ENCODE measurements at places on chromosomes 4 and X.

- no peak for DNase-seq
These were observed 237 bp downstream of the ANKRD17 start for GRCh38 chr4:73258436-73258685.

DNA sequence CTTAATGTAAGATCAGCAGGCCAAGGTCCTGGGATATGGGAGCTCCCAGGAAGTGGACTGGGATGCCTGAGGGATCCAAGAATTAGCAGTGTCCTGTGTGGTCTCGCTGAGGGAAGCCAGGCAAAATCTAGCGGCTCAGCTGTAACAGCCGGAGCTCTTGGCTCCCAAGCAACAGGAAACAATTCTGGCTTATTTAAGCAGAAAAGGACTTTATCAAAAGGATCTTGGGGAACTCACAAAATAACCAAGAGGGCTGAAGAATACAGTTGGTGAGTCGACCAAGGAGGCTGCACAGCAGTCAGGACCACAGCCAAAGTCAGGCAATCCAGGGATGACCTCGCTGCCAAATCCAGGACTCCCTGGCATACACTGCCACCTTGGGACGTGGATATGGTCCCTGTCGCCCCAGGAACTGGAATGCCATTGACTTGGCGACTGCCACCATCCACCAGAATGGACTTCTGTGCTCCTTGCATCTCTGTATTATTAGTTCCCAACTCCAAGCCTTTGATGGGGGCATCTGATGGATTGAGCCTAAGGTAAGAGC lies 165.3 kb upstream of the BCOR start:
- no peak for DNase-seq

DNA sequence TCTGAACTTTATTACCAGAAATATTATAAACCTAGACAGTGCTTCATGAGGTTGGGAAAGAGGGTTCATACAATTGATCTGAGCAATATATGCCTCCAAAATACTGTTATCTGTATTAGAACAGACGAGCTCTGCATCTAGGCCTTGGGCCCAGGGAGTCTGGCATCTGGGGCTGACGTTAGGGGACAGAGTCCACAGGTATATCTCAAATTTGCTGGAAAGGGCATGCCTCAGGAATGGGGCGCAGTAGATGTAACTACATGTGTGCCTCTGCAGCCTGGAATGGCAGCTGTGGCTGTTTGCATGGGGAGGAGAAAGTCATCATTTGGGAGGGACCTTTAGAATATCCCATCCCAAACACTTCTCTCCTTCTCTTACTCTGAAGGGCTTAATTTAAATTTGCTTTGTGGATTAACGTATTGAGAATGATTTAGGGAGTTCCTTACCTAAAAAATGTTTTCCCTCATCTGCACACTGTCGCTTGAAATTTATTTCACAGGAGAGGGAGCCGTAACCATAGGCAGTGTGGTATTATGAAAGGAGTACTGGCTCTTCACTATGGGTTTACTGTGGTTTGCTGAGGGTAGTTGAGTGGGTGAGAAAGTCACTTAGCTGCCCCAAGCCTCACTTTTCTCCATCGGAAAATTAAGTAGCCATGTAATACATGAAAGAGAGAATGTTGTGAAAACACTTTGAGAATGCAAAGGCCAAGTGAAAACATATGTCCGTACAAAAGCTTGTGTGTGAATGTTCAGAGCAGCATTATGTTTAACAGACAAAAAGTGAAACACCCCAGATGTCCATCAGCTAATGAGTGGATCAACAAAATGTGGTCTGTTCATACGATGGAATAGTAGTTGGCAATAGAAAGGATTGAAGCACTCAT lies 5.9 kb downstream of the ADD1 start:
- no peak for DNase-seq

DNA sequence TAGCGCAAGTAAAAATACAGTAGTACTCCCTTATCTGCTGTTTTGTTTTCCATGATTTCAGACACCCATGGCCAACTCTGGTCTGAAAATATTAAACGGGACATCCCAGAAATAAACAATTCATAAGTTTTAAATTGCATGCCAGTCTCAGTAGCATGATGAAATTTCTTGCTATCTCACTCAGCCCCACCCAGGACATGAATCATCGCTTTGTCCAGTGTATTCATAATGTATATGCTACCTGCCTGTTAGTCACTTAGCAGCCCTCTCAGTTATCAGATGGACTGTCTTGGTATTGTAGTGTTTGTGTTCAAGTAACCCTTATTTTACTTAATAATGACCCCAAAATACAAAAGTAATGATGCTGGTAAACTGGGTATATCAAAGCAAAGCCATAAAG lies 158.2 kb upstream of the DDIT4L start:
- DNase-seq = no peak

DNA sequence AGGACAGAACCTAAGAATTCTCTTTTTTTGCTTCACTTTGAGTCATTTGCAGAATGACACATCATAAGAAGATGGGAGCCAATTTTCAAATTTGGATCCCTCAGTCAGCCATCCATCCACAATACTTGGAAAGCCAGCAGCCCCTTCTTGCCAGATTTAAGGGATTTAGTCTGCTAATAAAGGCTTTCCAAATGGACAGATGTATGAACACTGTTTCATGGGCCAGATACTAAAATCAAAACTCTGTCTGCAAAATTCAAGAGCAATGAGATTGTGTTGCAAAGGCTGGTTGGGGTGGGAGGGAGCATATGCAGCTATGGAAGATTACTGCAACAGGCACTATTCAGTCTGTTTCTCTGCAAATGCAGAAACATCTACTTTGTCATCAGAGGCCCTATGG lies 37.7 kb upstream of the KCNIP4 start:
- DNase-seq = no peak
